GM10248 (cell line): ENCODE measurements at places on chromosomes 4 and X.
A peak's percentile ranks its signal among the peaks of the same experiment; 100 is the strongest.

DNA sequence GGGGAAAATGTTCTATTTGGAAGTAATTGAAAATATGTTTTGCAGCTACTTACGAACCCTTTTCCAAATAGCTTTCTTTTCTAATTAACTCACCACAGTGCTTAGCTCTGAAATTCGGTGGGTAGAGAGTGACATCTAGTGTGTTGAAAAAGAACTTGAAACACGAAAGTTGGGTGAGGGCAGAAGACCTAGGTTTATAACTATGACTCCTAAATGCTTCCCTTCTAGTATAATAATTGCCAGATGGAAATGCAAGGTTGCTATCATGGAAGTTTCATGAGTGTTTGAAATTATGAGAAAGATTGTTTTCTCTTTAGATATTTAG lies 77.3 kb upstream of the NOCT start:
- peak; percentile 26 for DNase-seq

- no peak for DNase-seq
Observed at GRCh38 chr4:167084321-167084720, 150.0 kb downstream of the SPOCK3 start.

- peak; percentile 15 for DNase-seq
Observed at GRCh38 chrX:153829799-153830639, at the start of gene PDZD4. PDZD4 (minus strand) TSS chrX:153830544; CDS start chrX:153830298, 246 bp downstream.

DNA sequence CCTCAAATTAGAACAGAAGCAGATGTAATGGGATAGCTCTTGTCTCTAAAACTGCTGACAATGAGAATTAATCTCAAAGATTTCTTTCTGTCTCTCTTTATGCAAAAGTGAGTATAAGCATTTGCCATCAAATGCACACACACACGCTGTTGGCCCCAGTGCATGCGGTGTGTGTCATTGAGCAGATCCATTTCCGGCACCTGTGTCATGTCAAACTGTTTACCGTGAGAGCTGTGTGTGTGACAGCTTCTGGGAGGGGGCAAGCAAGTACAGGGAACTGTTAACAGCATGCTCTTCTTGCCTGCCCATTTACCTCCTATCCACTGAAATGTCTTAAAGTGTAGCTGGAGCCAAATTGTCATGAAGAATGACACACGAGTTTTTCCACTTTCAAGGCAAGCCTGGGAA lies 297.9 kb upstream of the FAT4 start:
- no peak for DNase-seq

- DNase-seq = peak; percentile 88
Observed at GRCh38 chr4:48016141-48017107, at the start of the genes CNGA1 and NIPAL1. CNGA1 (minus strand) TSS chr4:48016681; CDS start chr4:47952689, 63,992 bp downstream. NIPAL1 (plus strand) TSS chr4:48016772; CDS start chr4:48016840, 68 bp downstream.

GRCh38 chr4:38818441-38818976 lies 13.9 kb upstream of the TLR1 start:
- DNase-seq = peak; percentile 55

DNA sequence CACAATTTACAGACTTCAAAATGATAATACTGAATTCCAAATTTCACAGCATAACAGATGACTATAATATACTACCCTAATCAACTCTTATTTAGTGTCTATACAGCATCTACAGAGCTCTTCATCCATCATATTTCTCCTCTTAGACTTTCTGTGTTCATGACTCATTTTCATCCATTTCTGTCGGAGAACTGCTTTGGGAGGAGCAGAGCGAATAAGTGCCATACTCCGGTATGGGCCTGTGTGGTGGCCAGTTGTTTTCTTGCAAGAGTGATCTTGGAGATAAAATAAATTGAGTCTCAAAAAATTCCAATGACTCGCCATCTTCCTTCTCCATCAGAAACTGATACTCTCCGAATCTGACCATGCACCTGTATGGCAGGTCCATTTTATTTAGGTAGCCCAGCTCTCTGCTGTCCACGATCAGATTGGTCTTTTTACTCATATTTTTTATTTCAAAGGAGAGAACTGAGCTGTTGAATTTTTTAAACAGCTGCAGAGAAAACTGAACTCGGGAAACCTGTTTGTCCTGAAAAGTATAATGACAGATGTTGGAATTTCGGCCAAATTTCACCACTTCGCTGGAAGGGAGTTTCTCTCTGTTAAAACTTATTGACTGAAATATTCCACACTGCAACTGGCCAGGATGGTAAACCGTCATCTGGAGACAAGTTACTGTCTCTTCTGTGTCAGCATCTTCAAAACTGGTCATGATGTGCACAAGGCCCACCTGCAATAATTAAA lies 7.8 kb downstream of the TIFA start:
- no peak for DNase-seq

GRCh38 chr4:78288327-78288726 lies 231.2 kb downstream of the FRAS1 start:
- DNase-seq = no peak

- DNase-seq = no peak
Observed at GRCh38 chr4:3874525-3875110, 108.4 kb downstream of the ADRA2C start.

GRCh38 chr4:158209825-158210807 lies at the start of gene TMEM144:
TMEM144 (plus strand) TSS chr4:158210486; CDS start chr4:158212668, 2,182 bp downstream.
- DNase-seq = peak; percentile 62

GRCh38 chr4:109156356-109156755 lies 146.1 kb downstream of the COL25A1 start:
- no peak for DNase-seq

DNA sequence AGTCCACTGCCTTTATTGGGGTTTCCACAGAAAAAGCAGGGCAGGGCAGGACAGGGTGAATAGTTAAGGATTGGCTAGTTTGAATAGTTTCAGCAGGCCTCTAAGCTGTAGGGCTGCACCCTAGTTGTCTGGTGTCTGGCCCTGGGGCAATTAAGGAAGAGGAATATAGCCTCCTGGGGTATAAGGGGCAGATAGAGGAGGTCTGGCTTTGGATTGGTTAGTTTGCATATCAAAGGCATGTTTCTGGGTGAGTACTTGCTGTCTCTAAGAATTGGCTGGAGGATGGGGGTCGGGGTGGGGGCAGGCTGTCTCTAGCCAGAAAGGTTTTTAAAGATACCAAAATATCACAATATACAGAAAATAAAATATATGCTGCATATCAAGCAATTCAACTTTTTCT lies 100.4 kb downstream of the TMEM164 start:
- DNase-seq = no peak

DNA sequence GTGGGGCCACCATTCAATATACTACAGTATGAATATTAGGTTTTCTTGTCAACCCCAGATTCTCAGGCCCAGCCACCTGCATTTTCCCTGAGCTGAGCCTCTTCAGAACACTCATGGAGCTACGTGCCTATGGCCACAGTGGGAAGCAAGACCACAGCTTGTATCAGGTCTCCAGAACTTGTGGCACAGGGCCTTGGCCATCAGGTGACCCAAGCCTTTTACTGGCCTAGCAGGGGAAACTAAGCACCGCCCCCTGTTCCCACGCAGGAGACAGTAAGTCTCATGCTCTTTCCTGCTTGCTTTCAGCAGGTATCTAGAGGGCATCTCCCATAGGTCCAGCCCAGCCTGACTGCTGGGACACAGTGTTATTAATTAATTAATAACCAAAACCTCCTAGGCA lies 138.4 kb upstream of the MAMLD1 start:
- DNase-seq = no peak

- no peak for DNase-seq
Observed at GRCh38 chr4:47862297-47862696, 24.4 kb upstream of the CORIN start.

- DNase-seq = no peak
Observed at GRCh38 chr4:115454228-115454627, 340.8 kb upstream of the NDST4 start.

DNA sequence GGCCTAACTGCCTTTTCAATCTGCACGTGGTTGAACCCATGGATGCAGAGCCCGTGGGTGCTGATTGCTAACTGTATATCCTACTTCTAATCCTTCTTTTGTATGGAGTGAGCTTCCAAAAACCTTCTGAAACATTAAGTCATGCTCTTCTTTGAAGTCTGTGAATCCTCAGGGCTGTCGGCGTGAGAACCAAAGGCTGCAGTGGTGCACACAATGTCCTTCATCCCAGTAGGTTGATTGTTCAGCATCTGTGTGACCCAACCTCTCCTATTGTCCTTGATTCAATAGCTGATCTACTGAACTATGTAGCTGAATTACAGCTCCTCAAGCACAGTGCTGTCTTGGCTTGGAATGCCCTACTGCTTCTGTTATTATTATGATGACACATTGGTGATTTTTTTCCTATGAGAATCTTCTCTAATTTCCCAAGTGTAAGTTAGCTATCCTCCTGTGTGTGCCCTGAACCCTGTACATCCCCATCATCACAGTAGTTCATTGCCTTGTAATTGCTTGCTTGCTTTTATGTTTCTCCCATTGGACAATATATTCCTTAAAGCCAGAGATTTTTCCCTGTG lies 294.6 kb downstream of the TRIML1 start:
- DNase-seq = no peak

DNA sequence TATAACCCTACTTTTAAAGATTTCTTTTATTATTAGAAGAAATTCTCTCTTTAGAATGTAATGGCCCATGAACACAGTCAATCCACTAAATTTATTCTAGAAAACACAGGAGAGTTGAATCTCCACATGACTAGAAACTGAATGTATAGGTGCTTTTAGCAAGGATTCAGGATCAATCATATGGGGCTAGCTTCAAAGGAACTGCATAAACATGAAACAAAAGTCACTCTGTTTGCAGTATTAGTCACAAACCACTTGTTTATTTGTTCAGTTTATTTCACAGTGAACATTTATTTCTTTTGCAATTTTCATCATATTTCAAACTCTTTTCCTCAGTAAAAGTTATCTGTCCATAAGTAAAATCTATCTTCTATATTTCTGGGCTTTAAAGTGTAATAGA lies 1604.6 kb downstream of the PCDH18 start:
- no peak for DNase-seq

- no peak for DNase-seq
Observed at GRCh38 chr4:7657545-7658297, 223.0 kb upstream of the PSAPL1 start.

DNA sequence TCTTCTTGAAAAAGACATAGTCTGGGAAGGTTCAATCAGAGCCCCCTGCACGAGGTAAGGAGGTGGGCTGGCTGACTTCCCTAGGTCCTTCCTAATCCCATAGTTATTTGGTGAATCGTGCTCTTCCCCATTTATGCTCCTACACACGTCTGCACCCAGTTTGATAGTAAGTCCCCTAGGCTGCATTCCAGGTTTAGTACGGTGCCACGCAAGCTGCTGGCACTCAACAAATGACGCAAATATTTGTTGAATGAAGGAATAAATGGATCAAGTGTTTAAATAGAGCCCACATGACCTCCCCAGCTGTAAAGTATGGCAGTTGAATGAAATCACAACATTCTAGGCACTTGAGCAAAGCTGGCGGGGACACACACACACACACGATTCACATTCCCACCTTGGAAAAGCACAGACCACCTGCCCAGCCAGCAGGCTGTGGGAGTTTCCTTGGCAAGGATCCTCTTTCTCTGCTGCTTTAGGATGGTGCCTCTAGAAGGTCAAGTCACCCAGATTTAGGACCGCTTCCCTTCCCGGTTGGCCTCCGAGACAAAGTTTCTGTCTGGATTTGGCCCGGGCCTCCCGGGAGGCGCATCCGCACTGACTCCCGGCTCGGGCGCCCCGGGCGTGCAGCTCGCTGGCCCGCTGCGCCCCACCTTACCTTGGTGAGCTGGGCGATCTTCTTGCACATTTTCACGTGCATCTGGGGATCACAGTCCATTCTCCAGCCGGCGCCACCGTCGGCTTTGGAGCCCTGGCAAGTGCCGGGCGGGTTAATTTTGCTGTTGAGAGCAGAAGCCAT lies 721 bp downstream of the FAM184B start:
- no peak for DNase-seq

DNA sequence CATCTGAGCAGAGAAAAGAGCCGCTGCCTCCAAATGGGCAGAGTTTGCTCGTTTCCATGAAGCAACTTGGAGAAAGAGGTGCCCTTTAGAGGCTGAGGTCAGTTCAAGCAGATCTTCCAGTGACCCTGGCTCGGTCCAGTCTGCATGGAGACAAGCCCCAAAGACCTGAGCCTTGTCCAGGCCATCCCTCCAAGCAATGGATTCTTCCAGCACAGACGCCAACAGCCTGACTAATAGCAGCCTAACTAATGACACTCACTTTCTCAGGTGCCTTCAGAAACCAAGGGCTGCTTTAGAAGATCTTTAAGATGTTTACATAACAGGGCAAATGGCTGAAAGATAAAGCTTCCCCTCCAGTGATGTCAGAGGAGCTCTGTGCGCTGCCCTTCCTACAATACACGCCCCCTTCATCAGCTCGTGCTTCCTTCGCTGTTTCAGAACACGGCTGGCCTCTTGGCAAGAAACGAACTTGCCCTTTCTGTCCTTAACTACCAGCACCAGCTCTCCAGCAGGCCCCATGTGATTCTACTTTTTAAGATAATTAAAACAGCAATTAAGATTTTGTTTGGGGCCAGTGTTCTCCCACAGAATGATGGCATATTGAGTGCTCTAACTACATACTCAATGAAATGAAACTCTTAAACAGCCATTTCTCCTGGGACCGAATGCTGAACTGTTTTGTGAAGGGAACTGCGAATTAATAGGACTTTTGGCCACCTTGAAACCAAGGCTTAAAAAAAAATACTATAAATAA lies 119.0 kb downstream of the GPR143 start:
- DNase-seq = no peak

- no peak for DNase-seq
Observed at GRCh38 chrX:129649268-129650182, 5.2 kb downstream of the APLN start.

- DNase-seq = no peak
Observed at GRCh38 chr4:61605984-61606383, 405.9 kb downstream of the ADGRL3 start.

DNA sequence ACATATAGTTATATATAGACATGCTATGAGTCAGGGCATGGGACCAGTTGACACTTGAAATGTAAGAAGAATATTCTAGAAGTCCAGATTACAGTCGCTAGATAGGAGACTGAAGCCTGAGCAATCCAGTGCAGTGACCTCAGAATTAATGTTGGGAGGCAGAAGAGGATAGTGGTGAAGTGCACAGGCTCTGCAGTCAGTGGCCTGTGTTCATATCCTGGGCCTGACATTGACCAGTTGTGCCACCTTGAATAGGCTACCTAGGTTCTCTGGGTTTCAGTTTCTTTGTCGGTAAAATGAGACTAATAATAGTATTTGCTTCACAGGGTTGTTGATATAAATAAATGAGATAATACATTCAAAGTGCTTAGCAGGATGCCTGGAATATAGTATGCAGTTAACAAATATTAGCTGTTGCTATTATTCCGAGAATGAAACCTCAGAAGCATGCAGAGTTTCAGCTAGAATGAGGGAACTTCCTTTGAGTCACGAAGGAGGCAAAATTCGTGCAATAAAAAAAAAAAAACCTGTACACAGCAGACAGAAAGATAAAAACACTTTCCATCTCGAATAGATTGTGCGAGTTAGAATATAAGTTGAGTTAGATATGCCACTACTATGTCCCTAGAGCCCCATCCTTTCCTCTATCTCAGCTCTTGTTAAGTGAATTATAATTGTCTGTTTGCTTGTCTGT lies 4.0 kb upstream of the SH2D1A start:
- DNase-seq = no peak

DNA sequence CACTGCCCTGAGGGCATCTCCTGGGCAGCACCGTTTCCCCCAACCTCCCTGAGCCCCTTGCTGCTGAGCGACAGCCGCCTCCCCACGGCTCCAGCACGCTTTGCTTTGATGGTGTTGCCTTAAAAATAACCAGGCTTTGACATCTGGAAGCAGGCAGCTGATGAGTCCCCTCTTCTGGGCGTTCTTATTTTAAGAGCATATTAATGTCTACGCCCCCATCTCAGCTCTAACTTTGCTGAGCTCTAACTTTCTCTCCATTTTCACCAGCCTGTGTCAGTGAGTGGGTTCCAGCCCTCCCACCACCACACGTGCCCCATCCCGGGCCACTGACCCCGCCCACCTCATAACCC lies 70.2 kb downstream of the ADRA2C start:
- DNase-seq = no peak

- DNase-seq = no peak
Observed at GRCh38 chr4:89000844-89001360, 56.1 kb downstream of the FAM13A start.
